Left cardiac atrium (tissue), 4 donors: ENCODE measurements at places on chromosomes 2 and 18.

- no peak for DNase-seq
Measured at GRCh38 chr2:240760576-240761246, 59.3 kb downstream of the KIF1A start.

DNA sequence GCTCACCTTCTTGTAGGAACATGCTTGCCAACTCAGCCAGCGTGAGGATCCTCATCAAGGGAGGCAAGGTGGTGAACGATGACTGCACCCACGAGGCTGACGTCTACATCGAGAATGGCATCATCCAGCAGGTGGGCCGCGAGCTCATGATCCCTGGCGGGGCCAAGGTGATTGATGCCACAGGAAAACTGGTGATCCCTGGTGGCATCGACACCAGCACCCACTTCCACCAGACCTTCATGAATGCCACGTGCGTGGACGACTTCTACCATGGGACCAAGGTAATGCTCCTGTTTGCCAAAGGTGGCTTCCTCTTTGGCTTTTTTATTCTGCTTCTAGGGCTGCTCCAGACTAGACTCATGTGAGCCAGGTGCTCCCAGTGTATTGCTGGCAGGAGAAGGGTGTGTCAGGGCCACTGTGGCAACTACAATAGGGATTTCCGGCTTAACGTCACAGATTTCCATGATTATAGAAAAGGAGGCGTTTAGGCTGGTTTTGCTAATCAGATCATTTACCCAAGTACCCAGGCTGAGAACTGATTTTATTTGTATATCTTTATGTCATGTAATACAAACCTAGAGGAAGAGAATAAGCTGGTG lies 50.6 kb downstream of the DPYSL5 start:
- no peak for DNase-seq

GRCh38 chr18:38868757-38869156 lies 1303.2 kb upstream of the CELF4 start:
- DNase-seq = no peak

DNA sequence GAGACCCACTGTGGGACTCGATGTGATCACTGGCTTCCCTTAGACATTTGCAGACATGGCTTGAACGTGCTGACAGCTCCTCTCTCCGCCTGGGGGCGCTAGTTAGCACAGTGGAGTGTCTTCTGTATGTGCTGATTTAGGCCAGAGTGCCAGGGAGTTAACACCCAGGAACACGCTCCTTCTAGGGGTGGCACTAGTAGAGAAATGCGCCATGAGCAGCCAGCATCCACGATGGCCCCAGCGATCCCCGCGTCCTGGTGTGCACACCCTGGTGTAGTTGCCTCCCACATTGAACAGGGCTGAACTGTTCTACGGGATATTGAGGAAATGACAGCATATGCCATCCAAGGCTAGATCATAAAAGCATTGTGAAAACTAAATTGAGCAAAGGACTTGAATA lies 11.4 kb upstream of the NMUR1 start:
- DNase-seq = no peak

- DNase-seq = no peak
Measured at GRCh38 chr18:23883277-23883790, 131.2 kb upstream of the TTC39C start.

- peak; percentile 87 for DNase-seq
Measured at GRCh38 chr18:35267161-35267651, 22.8 kb downstream of the ZSCAN30 start.

DNA sequence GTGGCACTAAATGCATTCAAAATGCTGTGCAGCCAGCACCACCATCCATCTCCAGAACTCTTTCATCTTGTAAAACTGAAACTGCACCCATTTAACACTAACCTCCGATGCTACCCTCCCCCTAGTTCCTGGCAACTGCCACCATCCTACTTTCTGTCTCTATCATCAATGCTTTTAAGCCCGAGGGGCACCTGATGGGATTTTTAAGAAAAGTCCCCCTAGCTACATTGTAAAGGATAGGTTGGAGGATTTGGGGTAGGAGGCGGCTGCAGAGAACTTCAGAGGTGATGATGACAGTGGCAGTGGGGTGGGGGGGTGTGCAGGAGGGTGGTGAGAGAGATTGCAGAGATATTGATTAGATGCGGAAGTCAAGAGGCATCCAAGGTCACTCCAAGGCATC lies 10.8 kb upstream of the YWHAQ start:
- DNase-seq = no peak

DNA sequence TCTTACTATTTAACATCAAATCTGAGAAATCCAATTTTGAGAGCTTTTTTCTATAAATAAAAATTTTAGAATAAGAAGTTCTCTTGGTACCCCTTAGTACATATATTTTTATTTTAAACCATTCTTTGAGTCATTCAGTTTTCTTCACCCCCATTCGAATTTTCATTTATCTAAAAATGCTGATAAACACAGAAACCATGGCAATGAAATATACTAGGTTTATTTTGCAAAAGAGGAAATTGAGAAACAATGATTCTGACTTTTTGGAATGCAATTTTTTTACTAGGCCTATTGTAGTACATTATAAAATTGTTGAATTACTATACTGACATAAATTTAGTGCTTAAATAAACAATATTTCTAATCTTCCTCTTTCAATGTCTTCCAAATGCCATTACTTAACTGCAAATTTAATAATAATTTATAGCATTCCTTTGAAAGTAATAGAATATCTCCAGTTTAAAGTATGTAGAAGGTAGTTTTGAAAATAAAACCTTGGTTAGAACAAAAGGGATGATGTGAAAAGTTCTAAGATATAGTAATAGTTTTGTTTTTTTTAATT lies 46.3 kb downstream of the TANK start:
- DNase-seq = no peak

- DNase-seq = no peak
Measured at GRCh38 chr2:170736628-170737027, 21.5 kb downstream of the SP5 start.

DNA sequence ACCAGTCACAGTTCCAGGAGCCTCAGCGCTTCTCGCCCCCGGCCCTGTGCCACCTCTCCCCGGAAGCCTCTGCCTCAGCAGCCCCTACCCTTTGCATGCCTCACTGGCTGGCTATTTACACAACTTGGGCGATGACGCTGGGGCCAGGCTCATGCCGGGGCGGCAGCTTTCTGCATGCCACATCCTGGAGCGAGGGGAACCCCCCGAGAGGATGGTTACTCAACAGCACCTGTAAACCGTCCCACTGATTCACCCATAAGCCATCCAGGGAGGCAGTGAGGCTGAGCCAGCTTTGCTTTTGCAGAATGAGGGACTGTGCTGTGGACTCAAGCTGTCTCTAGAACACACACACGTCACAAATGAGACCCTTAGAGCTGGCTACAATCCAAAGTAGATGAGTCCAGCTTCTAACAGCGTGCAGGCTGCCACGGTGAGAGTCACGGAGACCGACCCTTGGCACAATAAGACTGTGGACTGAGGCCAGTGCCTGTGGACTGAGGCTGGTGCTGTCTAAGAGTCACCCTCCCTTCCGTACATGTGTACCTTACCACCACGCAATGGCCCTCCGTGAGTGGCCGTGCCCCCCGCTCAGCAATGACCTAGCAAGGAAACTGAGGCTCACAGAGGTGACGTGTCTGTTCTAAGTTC lies 45.6 kb upstream of the ODC1 start:
- DNase-seq = no peak

- DNase-seq = no peak
Measured at GRCh38 chr2:10306901-10307463, 4.3 kb downstream of the HPCAL1 start.

- DNase-seq = peak; percentile 59
Measured at GRCh38 chr2:231648579-231649174, 56.0 kb downstream of the TEX44 start.

DNA sequence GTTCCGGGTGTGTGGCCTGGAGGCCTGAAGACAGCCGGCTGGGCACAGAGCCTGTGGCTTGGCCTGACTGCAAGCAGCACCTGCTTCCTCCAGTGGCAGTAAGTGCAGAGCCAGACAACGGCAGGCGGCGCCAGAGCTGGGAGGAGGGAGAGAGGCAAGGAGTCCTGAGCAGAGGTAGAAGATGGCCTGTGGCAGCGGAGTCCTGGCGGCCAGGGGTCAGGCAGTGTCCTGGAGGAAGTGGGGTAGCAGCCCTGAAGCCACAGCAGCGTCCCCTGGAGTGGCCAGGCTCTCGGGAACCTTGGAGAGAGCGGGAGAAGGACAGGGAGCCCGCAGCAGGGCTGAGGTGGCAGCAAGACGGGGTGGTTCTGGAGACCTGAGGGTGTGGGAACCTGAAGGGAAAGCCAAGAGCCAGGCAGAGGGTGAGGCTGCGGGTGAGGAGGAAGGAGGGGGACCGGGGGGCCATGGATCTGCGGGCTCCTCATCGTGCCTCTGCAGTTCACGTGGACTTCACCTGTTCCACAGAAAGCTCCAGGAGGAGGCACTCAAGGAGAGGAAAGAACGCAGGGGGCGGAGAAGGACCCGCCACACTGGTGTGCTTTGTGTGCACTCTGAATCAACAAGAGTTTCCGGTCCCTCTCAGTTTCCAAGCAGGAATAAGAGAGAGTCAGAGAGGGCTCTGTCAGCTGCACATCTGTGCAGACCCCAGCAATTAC lies 85.9 kb downstream of the USP40 start:
- DNase-seq = no peak

- DNase-seq = no peak
Measured at GRCh38 chr2:25275575-25275965, 66.2 kb downstream of the DNMT3A start.

- no peak for DNase-seq
Measured at GRCh38 chr18:5318061-5318700, 22.7 kb upstream of the ZBTB14 start.

- DNase-seq = no peak
Measured at GRCh38 chr18:29737190-29737589, 1305.4 kb downstream of the DSC3 start.

- no peak for DNase-seq
Measured at GRCh38 chr2:182066400-182067087, 80.9 kb downstream of the PPP1R1C start.

GRCh38 chr2:216897561-216898203 lies 37.8 kb upstream of the TNP1 start:
- no peak for DNase-seq

DNA sequence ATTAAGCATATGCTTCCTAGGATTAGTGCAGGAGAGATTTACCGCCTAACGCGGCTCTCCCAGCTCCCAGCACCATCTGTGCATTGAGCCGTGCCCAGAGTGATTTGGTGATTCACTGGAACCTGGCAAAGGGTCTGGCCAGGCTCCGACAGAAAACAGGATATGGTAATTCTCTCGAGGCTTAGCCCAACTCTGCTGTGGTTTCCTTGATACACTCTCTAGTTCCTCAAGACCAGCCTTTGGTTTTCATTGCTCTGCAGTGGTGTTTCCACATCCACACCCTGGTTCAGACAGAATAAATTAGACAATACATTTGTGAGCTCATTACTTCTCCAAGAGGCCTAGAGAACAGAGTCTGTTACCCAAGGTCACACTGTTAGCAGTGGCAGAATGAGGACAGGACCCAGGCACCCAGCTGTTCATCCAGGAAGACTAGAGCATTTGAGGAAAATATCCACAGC lies 23.0 kb upstream of the SMAD2 start:
- DNase-seq = peak; percentile 37

DNA sequence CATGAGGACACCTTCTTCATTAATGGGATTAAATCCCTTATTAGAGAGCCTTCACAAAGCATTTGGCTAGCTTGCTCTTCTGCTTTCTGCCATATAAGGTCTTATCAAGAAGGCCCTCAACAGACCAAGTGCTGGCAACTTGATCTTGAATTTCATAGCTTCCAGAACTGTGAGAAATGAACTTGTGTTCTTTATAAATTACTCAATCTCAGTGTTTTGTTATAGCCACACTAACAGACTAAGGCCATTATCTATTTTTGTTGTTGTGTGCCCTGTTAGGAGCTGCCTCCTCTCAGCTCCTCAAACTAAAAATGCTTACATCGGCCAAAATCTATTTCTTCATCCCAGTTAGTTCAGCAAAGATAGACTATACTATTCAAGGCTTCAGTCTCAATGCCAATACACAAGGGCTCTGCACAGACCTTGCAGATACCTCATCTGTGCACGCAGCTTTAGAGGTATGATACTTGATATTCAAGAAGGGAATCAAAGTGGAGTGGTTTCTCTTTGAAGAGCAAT lies 182.9 kb downstream of the GPD2 start:
- no peak for DNase-seq

GRCh38 chr2:15730545-15731212 lies 139.0 kb downstream of the DDX1 start:
- peak; percentile 96 for DNase-seq

GRCh38 chr2:85178980-85179411 lies 45.8 kb downstream of the TCF7L1 start:
- DNase-seq = no peak

- DNase-seq = no peak
Measured at GRCh38 chr2:106147665-106148064, 46.4 kb downstream of the UXS1 start.

DNA sequence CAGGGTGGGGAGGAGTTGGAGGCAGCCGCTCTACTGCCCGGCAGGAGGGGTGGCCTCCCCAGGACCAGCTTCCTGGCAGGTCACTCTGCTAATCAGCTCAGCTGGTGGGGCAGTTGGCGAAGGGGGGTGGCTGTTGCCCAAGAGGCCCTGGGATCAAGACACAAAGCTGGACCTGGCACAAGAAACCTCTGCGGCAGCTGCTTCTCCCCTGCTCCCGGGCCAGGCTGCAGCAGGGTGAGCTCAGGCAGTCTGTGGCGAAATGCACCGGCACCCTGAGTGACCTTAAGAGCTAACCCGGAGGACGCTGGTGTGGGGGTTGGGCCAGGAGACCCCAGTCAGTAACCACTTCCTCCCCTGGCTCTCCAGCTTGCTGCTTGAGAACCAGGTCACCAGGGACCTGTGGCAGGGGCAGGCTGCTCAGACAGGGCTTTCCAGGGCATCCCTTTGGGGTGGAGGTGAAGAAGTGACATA lies 31.1 kb downstream of the TOGARAM2 start:
- DNase-seq = peak; percentile 86

- DNase-seq = no peak
Measured at GRCh38 chr18:11974741-11975325, 6.5 kb upstream of the IMPA2 start.

- DNase-seq = no peak
Measured at GRCh38 chr2:169222665-169223064, 139.7 kb downstream of the LRP2 start.

GRCh38 chr2:209005371-209005770 lies 418.5 kb upstream of the MAP2 start:
- DNase-seq = no peak
